ENCODE measurements at places on chromosomes 13 and 19. TPM values are rescaled to one million over a fixed set of nuclear protein-coding genes. Genes with fewer than 3 reads are reported as not detected.
A peak's percentile ranks its signal among the peaks of the same experiment; 100 is the strongest.

GRCh38 chr19:38587562-38587961 is 30.2 kb downstream of the MAP4K1 start:
- no peak overlapping the region for H3K27ac ChIP-seq
- H3K27me3 ChIP-seq: no peaks in the 10 kb centered on the region
- no peak overlapping the region for H3K4me3 ChIP-seq
- peaks cover 10% of the 10 kb centered on the region for H3K4me1 ChIP-seq
- H3K36me3 ChIP-seq: peaks cover 46% of the 10 kb centered on the region
- DNase-seq: no peak

The ARID3A gene
- total RNA-seq: 74.9 TPM

GRCh38 chr19:33411621-33412180 is 38.2 kb downstream of the CEBPG start:
- no peak for DNase-seq
- no peak overlapping the region for H3K27ac ChIP-seq
- H3K36me3 ChIP-seq: peaks cover 2% of the 10 kb centered on the region
- no peaks in the 10 kb centered on the region for H3K27me3 ChIP-seq

DNA sequence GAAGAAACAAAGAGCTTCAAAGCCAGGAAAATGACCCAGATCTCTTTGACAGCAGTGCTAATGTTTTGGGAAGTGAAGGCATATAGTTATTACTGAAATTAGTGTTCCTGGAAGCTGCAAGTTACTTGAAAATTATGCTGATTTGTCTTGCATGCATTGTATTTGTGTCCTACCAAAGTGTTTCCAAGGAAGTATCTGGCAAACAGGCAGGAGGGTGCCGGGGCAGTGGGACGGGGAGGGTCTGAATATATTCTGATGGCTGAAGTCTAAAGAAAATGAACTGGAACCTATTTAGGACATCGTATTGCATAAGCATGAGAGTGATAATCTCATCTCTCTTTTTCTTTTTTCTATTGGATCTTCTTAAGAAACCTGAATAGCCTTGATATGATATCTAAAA is 9.0 kb downstream of the RNASEH2B start:
- H3K27ac ChIP-seq: peak overlapping the region; percentile 21
- no peak overlapping the region for H3K4me3 ChIP-seq
- H3K4me1 ChIP-seq: peaks cover 67% of the 10 kb centered on the region
- DNase-seq: no peak
- no peaks in the 10 kb centered on the region for H3K27me3 ChIP-seq
- peaks cover 31% of the 10 kb centered on the region for H3K36me3 ChIP-seq

The IGFL1 gene
- total RNA-seq: not detected

DNA sequence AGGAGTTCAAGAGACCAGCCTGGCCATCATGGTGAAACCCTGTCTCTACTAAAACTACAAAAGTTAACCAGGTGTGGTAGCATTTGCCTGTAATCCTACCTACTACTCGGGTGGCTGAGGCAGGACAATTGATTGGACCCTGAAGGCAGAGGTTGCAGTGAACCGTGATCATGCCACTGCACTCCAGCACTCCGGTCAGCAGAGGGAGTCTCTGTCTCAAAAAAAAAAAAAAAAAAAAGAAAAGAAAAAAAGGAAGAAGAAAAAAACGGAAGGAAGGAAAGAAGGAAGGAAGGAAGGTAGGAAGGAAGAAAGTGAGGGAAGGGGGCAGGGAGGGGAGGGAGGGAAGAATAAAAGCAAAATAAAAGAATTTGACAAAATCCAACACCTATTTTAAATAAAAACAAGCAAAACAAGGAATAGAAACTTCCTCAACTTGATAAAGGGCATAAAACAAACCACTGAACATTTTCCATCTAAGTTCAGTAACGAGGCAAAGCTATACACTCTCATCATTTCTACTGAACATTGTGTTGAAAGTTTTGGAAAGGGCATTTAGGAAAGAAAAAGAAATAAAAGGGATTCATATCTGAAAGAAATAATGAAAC is 411.6 kb upstream of the SLITRK5 start:
- no peaks in the 10 kb centered on the region for H3K36me3 ChIP-seq
- no peak for DNase-seq
- no peak overlapping the region for H3K27ac ChIP-seq
- no peaks in the 10 kb centered on the region for H3K4me1 ChIP-seq

The OR4F17 gene
- total RNA-seq: 0.82 TPM

DNA sequence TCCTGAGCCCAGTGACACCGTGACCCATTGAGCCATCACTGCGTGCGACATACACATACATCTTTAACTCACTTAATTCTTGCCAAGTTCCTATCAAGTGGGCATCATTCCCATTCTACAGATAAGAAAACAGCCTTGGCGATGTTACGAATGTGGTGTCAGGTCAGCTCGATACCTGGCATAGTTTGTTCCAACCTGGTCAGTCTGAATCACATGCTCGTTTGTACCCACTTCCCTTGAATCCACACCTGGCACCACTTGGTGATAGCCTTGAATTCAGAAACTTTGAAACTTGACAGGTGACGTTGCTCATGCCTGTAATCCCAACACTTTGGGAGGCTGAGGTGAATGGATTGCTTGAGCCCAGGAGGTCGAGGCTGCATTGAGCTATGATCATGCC is 59.1 kb downstream of the SLC7A9 start:
- no peak overlapping the region for H3K27ac ChIP-seq
- H3K4me3 ChIP-seq: no peak overlapping the region
- no peaks in the 10 kb centered on the region for H3K36me3 ChIP-seq
- peaks cover 9% of the 10 kb centered on the region for H3K27me3 ChIP-seq
- no peak for DNase-seq

DNA sequence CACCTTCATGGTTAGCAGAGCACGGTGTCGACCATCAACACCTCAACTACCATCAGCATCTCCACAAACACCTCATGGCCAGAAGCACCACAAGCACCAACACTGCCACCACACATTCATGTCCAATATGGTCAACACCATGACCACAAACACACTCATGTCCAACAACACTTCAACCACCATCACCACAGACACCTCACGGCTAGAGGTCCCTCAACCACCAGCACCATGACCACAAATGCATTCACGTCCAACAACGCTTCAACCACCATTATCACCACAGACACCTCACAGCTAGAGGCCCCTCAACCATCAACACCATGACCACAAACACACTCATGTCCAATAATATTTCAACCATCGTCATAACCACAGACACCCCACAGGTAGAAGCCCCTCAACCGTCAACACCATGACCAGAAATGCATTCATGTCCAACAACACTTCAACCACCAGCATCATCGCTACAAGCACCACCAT is 10.2 kb downstream of the TRAPPC5 start:
- H3K4me3 ChIP-seq: no peak overlapping the region
- H3K27ac ChIP-seq: no peak overlapping the region
- no peaks in the 10 kb centered on the region for H3K27me3 ChIP-seq
- DNase-seq: no peak

DNA sequence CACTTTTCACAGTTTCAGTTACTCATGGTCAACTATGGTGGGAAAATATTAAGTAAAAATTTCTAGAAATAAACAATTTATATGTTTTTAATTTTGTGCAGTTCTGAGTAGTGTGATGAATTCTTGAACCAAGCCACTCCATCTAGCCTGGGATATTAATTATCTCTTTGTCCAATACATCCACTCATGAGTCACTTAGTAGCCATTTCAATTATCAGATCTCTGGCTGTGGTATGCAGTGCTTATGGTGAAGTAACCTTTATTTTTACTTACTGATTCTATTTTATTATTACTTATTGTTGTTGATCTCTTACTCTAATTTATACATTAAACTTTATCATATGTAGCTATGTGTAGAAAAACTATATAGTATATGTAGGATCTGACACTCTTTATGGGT is 128.9 kb upstream of the KLHL1 start:
- no peaks in the 10 kb centered on the region for H3K27me3 ChIP-seq
- H3K4me3 ChIP-seq: no peak overlapping the region
- DNase-seq: no peak

DNA sequence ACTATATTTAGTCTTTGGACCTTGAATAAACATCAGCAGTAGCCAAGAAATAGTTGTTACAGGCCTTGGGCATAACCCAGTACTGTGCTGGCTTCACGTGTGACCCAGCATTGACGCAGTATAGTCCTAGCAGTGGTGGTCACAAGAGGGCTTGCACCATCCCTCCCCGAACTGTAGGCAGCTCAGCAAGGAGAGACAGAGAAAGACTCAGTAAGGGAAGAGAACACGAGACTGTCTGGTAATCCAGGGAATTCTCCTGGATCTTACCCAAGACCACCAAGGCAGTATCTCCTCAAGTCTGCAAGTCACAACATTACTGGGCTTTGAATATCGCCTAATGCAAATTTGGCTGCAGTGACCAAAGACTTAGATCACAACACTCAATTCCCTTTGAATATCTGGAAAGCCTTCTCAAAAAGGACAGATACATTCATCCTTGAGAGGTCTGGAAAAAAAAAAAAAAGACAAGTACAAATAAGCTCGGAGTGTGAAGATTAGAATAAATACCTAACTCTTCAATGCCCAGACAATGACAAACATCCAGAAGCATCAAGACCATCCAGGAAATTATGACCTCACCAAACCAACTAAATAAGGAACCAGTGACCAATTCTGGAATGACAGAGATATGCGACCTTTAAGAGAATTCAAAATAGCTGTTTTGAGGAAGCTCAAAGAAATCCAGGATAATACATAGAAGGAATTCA is 39.7 kb downstream of the CAB39L start:
- H3K4me3 ChIP-seq: no peak overlapping the region
- no peaks in the 10 kb centered on the region for H3K27me3 ChIP-seq
- no peak for DNase-seq

- peak overlapping the region; percentile 8 for H3K4me3 ChIP-seq
- peaks cover 43% of the 10 kb centered on the region for H3K4me1 ChIP-seq
- no peak for DNase-seq
- peak overlapping the region; percentile 24 for H3K27ac ChIP-seq
These were observed 5.8 kb downstream of the AKAP11 start for GRCh38 chr13:42277618-42278276.

DNA sequence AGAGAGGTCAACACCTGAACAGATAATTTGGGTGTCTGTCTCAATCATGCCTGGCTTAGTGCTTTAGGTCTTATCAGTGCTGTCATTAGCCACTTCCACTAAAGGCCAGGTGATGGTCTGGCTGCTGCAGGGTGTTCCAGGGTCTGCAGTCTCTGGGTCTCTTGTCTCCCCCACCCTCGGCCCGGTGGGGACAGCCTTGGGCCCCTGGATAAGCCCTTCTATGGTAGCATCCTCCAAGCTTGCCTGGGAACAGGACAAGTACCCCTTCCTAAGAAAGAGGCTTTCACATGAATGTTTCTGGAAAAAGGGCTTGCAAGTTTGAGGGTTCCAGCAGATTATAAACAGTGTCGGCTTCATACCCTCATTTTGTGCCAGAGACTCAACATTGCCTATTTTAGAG is 29.3 kb upstream of the ZNF536 start:
- H3K4me1 ChIP-seq: no peaks in the 10 kb centered on the region
- no peak for DNase-seq
- no peaks in the 10 kb centered on the region for H3K36me3 ChIP-seq
- no peak overlapping the region for H3K27ac ChIP-seq

DNA sequence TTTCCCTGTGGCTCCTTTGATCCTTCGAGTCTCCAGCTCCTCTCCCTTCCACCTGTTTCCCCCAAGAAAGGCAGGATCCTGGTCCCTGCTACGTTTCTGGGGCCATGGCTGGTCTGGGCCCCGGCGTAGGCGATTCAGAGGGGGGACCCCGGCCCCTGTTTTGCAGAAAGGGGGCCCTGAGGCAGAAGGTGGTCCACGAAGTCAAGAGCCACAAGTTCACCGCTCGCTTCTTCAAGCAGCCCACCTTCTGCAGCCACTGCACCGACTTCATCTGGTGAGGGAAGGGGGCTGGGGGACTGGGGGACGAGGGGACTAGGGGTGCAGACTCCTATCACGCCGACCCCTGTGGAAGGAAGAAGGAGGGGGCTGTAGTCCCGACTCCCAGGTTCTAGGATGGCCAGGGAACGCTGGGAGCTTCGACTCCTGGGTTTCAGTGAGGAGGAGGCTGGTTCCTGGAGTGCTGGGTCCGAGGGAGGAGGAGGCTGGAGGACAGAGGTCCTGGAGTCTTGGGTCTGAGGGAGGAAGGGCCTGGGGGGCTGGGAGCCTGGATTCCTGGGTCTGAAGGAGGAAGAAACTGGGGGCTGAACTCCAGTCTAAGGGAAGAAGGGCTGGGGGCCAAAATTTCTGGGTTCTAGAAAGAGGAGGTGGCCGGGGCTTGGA is 524 bp downstream of the PRKCG start:
- H3K4me3 ChIP-seq: peak overlapping the region; percentile 33
- no peak for DNase-seq
- H3K36me3 ChIP-seq: no peaks in the 10 kb centered on the region
- peaks cover 18% of the 10 kb centered on the region for H3K4me1 ChIP-seq
- H3K27me3 ChIP-seq: peaks cover 24% of the 10 kb centered on the region

GRCh38 chr13:93086329-93086728 is 140.3 kb upstream of the GPC6 start:
- H3K27me3 ChIP-seq: no peaks in the 10 kb centered on the region
- no peak for DNase-seq
- no peaks in the 10 kb centered on the region for H3K36me3 ChIP-seq
- no peak overlapping the region for H3K27ac ChIP-seq
- H3K4me1 ChIP-seq: no peaks in the 10 kb centered on the region
- no peak overlapping the region for H3K4me3 ChIP-seq

- no peak for DNase-seq
- no peak overlapping the region for H3K4me3 ChIP-seq
- no peaks in the 10 kb centered on the region for H3K27me3 ChIP-seq
- H3K4me1 ChIP-seq: no peaks in the 10 kb centered on the region
These were observed 210.4 kb downstream of the DCLK1 start for GRCh38 chr13:35920816-35921215.

DNA sequence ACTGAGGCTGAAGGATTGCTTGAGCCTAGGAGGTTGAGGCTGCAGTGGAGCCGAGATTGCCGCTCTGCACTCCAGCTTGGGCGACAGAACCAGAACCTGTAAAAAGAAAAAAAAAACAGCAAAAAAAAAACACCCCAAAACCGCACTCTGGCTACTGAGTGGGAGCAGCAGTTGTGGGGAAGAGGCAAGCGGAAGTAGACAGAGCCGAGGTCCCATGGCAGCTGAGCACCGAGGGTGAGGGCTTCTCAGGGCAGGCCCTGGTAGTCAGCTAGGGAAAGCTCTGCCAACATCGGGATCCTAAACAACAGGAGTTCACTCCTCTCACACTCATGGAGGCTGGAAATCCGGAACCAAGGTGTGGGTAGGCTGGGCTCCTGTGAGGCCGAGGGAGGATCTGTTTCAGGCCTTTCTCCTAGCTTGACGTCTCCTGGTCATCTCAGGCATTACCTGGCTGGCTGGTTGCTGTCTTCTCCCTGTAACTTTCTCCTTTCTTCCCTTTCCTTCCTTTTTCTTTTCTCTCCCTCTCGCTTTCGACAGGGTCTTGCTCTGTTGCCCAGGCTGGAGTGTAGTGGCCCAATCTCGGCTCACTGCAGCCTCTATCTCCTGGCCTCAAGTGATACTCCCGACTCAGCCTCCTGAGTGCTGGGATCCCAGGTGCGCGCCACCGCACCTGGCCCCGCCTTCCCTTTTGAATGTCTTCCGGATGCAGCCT is 15.8 kb upstream of the LATS2 start:
- peaks cover 38% of the 10 kb centered on the region for H3K27me3 ChIP-seq
- no peak overlapping the region for H3K27ac ChIP-seq
- H3K36me3 ChIP-seq: no peaks in the 10 kb centered on the region
- H3K4me3 ChIP-seq: peak overlapping the region; percentile 38
- DNase-seq: no peak

Measured in activated B cell treated with CpG ODN at 0.5 μM for 24 hours (primary cell).